Osteoblast (primary cell): ENCODE measurements at places on chromosomes 2 and 18. TPM values are rescaled to one million over a fixed set of nuclear protein-coding genes. Genes with fewer than 3 reads are reported as not detected.

DNA sequence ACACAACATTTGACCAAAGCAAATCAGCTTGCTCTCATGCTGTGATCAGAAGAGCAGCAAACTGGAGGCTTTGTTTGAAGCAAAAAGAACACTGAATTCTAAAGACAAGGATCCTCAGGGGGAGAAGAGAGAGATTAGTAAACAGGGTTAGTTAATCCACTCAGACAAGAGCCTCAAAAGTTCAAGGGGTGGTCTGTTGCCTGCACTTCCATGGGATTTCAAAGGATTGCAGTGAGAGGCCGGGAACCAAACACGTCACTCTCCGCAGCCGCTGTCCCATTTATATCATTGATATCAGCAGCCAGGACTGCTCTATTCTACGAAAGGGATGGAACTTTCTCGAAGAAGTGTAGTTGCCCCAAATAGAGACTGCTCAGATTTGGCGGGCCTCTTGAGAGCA lies 97.8 kb upstream of the SP3 start:
- DNase-seq = no peak

The RHBDD1 gene
- total RNA-seq = 24.2 and 25.3 TPM in 2 replicates

GRCh38 chr2:174465327-174465726 lies 21.5 kb downstream of the GPR155 start:
- DNase-seq = no peak

DNA sequence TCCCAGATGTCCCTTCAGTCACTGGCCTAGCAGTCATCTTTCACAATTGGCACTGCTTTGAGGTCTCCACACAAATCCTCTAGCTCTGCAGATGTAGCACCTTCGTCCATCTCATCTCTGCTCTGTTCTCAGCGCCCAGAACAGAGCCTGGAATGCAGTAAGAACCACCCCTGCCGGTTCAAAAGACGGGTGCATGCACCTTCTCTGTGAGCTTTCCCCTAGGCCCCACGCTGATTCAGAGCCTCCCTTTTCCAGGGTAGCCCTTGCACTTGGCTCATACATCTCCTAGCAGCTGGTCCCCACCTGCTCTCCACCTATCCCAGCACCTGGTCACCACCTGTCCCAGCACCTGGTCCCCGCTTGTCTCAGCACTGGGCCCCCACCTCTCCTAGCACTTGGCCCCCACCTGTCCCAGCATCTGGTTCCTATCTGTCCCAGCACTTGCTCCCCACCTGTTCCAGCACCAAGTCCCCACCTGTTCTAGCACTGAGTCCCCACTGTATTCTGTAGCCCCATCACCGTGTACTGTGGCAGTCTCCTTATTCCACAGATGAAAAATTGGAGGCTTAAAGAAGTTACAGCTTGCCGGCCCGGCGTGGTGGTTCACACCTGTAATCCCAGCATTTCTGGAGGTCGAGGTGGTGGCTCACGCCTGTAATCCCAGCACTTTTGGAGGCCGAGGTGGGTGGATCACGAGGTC lies 4.7 kb upstream of the KCNF1 start:
- DNase-seq = peak; percentile 72

- DNase-seq = peak; percentile 78
Observed at GRCh38 chr2:47782381-47782670, 619 bp upstream of the MSH6 start.

The TRAF3IP1 gene
- total RNA-seq = 7.6 and 8.5 TPM in 2 replicates

DNA sequence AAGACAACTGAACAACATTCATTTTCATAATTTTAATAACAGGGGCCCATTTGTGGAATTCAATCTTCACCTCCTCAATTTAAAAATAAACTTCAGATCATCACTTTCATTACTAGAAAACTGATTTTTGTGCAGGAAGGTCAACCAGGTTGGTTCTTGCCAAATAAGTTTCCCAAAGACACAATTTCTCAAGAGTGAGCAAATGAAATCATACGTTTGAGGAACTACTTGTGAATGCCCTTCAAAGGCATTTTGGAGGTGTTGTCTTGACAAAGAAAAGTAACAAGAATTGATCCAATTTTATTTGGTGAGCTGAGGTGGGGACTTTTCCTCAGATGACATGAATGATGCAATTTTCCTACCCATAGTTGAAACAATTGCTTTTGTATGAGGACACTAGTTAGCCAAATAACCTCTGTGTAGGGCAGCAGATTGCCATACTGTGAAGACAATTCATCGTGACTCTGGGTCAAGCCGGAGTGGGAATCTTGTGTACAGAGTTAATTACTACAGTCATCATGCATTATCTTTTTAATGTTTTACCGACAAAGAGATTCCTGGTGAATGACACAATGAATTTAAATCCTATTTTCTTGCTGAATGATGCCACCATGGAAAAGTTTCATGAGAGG lies 121.8 kb downstream of the TGFA start:
- no peak for DNase-seq

DNA sequence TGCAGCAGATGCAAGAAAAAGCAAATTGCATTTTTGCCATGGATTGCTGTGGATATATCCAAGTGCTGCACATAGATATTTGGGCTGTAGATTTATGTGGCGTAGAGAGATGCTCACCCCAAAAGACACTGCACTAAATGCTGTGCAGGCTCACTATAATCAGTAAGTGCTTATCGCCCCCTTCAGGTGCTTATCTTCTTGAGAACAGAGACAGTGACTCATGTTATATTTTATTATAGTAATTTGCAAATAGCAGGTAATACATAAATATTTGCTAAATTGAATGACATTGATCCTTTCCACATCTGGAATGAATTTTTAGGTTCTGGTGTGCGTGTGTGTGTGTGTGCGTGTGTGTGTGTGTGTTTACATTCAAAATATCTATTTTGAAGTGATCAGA lies 36.8 kb upstream of the PLEKHM3 start:
- DNase-seq = no peak

The AMER3 gene
- not detected in 2 replicates for total RNA-seq

- peak; percentile 37 for DNase-seq
Observed at GRCh38 chr18:79685281-79685680, 5.7 kb downstream of the CTDP1 start.

The NOSTRIN gene
- 0.59 and 1.4 TPM in 2 replicates for total RNA-seq

GRCh38 chr2:235416858-235417499 lies 76.9 kb upstream of the AGAP1 start:
- DNase-seq = no peak

The ACVR1C gene
- total RNA-seq = 0.29 and 0.36 TPM in 2 replicates

DNA sequence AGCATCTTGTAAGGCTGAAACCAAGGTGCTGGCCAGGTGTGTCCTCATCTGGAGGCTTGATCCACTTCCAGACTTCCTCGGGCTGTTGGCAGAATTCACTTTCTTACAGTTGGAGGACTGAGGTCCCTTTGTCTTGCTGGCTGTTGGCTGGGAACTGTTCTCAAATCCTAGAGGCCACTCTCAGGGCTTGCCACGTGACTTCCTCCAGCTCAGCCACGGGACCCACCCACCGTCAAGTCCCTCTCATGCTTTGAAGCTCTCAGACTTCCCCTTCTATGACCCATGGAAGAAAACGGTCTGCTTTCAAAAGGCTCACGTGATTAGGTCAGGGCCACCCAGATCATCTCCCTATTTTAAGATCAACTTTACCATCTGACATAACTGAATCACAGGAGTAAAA lies 77.1 kb downstream of the SMAD4 start:
- DNase-seq = peak; percentile 29

DNA sequence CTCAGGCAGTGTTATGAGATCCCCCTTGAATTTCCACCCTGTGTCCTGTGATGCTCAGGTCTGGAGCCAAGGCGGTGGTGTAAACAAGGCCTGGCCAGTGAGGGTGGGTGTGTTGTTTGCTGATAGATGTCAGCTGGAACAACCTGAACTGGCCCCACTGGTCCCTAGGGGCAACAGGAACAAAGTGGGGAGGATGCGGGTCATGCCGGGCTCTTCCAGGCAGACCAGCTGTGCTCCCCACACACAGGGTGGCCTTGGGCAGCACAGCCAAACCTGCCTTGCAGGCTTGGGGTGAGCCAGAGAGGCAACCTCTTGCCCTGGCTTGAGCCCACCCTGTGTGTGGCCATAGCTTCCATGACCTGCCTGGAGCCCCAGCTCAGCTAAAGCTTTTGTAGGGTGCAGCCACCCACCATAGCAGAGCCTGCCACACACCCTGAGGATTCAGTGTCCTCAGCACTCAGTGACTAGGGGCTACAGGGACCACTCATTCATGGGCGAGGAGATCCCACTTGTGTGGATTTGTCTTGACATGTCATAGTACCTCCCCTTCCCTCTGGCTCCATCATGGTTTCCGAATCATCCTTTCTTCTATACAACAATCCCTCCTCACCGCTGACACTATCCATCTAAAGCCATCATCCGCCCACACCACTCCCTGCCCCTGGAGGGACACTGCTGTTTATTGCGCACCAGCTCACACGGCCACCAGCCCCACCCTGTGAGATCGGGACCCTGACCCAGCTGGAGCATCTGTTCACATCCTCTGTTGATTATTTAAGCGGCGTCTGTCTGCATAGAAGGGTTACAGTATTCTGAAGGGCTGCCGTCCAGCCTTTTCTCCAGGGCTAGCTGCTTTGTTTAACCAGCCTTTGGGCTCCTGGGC lies 268.8 kb downstream of the CYP26B1 start:
- DNase-seq = no peak

GRCh38 chr18:56721031-56721430 lies 69.9 kb downstream of the WDR7 start:
- no peak for DNase-seq

GRCh38 chr2:103361712-103362111 lies 599.9 kb downstream of the TMEM182 start:
- DNase-seq = no peak

- DNase-seq = no peak
Observed at GRCh38 chr18:21131698-21132227, 20.1 kb upstream of the ROCK1 start.

GRCh38 chr2:114160263-114160981 lies 270.5 kb downstream of the ACTR3 start:
- DNase-seq = no peak

DNA sequence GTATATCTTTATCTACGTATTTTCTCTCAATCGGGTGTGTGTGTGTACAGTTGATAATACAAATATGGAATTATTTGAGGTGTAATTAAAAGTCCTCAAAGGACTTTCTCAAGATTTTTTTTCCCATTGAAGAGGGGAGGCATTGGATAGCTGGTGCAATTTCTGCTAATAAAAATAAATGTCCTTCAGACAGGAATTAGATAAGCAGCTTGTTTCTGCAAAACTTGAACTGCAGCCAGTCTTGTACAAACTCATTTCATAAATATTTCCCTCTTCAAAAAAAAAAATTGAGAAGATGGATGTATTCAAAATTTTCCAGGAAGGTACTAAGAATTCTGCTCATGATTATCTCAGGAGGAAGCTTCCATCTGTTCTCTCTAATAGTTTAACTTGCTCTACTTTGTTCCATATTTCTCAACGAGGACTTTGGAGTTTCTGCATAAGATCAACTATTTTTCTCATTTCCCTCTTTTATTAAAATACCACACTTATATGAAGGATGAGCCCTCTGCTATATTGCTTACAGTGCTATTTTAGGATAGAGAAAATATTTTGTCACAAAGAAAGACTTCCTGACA lies 33.0 kb upstream of the GLS start:
- no peak for DNase-seq

The EGR4 gene
- not detected in 2 replicates for total RNA-seq

The MYOM1 gene
- 1.5 and 1.8 TPM in 2 replicates for total RNA-seq

DNA sequence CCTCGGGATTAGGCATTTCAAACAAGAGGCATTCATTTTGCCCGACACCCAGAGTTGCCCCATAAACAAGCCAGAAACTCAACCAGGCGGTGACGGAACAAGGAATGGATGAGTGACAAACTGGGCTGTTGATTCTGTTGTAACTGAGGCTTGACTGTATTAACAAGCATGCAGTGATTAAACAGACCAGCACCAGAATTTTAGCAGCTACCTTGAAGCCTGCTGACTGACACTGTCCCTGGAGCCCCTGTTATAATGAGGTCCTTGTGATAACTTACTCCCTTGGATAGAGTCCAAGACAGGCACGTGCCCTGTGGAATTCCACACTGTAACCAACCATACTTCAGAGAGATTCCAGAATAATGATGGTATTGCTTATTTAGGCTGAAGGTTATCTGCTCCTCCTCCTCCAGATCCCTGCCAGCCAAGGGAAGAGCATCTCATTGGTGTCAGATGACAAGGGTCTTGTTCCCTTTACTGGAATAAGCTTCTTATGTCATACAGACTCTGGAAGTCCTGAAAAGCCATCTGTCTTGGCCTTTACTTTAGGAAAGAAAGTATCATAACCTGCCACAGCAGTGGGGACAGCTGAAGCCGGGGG lies 97.1 kb upstream of the RMDN2 start:
- no peak for DNase-seq

DNA sequence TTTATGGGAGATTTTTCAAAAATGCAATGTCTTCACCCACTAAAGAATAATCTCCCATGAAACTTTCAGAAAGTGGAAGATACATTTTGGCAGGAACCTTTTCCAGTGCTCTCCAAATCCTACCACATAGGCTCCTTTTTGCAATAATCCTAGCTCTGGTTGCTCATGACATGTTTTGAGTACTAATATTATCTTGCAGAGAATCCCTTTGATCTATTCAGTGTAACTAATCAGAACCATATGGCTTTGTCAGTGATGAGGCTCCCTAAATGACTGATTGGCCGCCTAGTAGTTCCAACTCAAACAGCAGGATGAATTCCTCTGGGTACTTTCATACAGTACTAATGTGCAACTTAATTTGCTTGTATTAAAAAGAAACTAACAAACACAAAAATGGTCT lies 544.0 kb upstream of the FAM98A start:
- no peak for DNase-seq

The HJURP gene
- total RNA-seq = 2.9 and 3.5 TPM in 2 replicates

DNA sequence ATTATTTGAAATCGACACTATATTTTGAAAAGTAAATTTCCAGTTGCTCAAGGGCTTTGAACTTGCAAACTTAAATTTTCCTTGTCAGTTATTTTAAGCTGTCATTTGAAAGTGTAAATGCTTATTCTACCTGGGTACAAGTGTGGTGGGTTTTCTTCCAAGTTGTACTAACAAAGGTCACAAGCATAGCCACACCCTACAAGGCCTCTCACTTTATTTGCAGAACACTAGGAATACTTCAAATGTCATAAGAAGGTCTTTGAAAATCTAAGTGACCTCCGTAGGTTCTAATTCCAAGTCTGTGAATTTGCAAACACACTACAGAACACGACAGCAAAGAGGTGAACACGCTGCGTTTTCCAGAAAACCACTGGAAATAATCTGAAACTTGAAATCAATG lies 9.3 kb upstream of the RMDN2 start:
- no peak for DNase-seq

GRCh38 chr18:13597068-13597467 lies 129.3 kb downstream of the FAM210A start:
- DNase-seq = no peak

The ARHGAP28 gene
- 23.9 and 24.2 TPM in 2 replicates for total RNA-seq

GRCh38 chr2:231717281-231718171 lies 9.2 kb downstream of the PTMA start:
- peak; percentile 95 for DNase-seq

- peak; percentile 76 for DNase-seq
Observed at GRCh38 chr2:197838036-197838435, 33.6 kb downstream of the PLCL1 start.

- no peak for DNase-seq
Observed at GRCh38 chr18:7571626-7572025, 4.5 kb downstream of the PTPRM start.

The NGEF gene
- 4.7 TPM in 1 of 2 replicates, not detected in the other for total RNA-seq

- peak; percentile 78 for DNase-seq
Observed at GRCh38 chr2:37417321-37417720, 72.9 kb downstream of the QPCT start.

The RBFA gene
- total RNA-seq = 28.9 and 29.0 TPM in 2 replicates

The ALK gene
- total RNA-seq = under 0.01 and 0.29 TPM in 2 replicates
